ENCODE measurements at places on chromosomes 7 and 10.

DNA sequence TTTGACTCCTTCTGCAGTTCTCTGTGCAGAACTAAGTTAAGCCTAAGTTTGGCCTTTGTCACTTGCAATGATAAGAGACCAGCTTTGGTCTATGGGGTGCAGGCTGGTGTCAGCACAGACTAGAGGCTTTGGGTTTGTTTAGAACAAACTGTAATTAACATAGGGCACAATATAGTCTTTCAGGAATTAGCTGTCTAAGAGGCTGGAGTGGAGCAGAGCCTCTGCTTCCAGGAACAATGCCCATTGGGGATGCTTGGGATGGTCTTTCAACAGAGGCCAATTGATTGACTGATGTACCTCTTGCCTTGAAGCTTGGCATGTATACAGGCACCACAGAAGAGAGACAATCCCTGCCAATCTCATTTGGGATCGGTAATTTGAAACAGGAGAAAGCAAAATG lies 4.7 kb downstream of the SUFU start:
- DNase-seq: peak; percentile 39

GRCh38 chr10:112658900-112659638 lies 212.1 kb downstream of the VTI1A start:
- no peak for DNase-seq

DNA sequence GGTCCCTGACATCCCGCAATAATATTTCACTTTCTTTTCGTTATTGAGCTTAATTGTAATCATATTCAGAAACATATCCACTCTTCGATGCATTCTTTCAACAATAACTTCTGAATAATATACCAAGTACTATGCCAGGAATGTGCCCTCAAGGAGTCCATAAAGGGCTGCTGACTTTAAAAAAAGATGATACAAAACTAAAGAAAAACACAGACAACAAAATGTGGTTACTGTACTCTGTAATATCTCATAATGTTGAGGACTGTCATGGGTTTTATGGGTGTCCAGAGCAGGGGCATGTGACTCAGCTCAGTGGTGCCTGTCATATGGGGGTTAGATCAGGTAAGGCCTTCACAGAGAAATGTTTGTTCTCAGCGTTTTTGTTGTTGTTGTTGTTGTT lies 73.7 kb downstream of the ARL4A start:
- DNase-seq: no peak

DNA sequence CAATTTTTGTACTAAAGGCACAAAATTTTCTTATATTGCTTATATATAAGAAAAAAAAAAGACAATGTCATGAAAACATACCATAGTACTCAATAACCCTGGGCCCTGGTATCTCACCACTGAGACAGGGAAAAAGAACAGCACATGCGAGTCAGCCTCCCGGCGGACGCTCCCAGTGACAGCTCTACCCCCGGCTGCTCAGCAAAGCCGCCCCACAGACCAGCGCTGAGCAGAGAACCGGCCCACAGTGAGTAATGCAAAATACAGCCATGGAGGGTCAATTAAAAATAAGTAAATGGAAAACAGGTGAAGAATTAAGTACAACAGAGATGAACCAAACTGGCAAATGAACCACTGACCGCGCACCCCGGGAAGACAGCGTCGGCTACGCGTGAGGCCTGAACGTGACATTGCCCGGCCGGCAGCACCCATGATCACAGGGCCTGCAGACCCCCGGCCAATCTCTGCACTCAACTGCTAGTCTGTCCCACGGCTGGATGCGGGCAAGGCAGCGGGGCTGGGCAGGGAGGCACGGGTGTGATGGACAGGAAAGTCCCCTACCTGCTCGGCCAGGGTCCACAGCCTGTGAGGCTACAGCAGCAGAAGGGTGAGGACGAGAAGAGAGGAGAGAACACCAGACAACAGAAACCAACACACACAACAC lies 175.9 kb downstream of the ZMYND11 start:
- no peak for DNase-seq

DNA sequence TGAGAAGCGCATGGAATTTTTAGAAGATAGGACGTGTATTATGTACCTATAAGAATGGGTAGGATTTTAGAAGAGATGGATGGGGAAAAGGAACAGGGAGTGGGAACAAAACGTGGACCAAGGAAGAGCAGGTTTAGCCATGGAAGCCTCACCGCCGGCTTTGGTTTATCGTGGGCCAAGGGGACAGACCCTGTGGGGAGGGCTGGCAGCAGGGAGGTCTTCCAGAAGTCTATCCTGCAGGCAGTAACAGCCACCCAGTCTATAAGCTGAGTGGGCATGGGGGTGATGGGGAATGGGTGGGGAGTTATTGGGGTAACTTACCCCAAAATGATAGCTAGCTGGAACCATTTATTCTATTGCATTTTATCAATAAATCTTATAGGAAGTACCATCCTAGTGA lies 44.9 kb downstream of the IKZF1 start:
- DNase-seq: no peak

- DNase-seq: no peak
Measured at GRCh38 chr7:39228946-39229345, 251.2 kb downstream of the POU6F2 start.

DNA sequence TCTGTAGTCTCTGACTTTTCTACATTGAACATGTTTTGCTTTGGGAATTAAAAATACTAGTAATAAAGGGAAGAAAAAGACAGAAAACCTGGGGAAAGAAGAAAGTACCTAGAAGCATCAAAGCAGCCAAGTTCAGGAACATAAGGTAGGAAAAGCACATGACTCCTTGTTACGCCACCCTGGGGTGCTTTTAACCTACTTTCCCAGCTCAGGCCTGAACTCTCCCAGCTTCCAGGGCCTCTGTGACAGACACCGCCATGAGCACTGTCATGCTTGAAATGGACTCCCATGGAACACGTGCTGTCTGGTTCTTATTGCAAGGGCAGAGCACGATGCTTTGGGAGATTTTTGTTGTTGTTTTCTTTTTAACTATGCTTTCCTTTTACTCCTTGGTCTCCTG lies 11.4 kb downstream of the ACTR1A start:
- no peak for DNase-seq

- DNase-seq: no peak
Measured at GRCh38 chr10:6409971-6410643, 170.0 kb downstream of the PRKCQ start.

DNA sequence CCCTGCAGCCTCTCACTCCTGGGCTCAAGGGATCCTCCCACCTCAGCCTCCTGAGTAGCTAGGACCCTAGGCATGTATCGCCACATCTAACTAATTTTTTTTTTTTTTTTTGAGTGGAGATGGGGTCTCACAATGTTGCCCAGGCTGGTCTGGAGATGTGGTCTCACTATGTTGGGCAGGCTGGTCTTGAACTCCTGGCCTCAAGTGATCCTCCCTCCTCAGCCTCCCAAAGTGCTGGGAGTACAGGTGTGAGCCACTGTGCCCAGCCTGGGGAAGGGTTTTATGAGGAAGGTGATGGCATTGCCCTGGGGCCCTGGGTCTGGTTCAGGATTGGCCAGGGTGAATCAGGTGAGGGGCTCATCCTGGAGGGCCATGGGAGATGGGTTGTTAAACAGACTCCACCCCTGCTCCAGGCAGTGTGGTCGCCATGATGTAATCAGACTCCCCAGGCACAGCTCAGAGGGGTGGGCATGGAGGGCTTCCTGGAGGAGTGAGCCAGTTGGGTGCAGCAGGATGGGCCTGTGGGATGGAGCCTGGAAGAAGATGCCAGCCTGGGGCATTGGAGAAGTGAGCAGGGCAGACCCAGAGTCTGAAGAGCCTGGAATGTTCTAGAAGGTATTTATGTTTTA lies 82.7 kb downstream of the MYL10 start:
- no peak for DNase-seq

DNA sequence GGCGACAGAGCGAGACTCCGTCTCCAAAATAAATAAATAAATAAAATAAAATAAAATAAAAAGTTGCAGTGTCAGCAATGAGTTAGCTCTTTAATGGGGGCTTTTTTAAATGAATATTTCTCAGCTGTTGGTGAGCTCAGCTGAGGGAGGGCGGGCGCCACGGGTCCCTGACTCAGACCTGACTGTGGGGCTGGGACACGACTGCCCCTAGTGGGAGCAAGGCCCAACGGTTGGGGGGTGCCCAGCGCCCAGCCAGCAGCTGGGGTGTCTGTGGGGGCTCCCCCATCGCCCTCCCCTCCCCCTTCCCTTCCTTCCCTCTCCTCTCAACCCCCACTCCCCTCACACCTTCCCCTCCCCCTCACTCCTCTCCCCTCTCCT lies 46.6 kb downstream of the PWWP2B start:
- DNase-seq: no peak

DNA sequence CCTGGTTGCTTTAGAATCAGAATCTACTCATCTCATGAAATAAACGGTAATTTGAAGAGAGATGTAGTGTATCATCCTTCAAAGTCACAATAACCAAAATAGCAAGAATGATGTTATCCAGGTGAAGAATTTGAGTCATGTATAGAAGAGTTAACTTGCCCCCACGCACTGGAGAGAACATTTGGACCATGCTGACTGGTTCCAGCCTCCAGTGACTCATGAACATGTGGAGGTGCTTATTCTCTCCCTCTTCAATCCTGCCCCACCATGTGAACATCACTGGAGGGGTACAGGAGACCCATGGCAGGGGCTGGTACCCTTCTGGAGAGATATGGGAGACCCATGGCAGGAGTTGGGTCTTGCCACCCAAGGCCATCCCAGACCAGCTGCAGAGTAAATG lies 427.8 kb downstream of the CALN1 start:
- DNase-seq: no peak

GRCh38 chr7:121023194-121023593 lies 34.7 kb downstream of the CPED1 start:
- DNase-seq: no peak

- no peak for DNase-seq
Measured at GRCh38 chr7:130593033-130593432, 75.5 kb downstream of the COPG2 start.

- DNase-seq: no peak
Measured at GRCh38 chr7:21317966-21318915, 109.6 kb upstream of the SP4 start.

DNA sequence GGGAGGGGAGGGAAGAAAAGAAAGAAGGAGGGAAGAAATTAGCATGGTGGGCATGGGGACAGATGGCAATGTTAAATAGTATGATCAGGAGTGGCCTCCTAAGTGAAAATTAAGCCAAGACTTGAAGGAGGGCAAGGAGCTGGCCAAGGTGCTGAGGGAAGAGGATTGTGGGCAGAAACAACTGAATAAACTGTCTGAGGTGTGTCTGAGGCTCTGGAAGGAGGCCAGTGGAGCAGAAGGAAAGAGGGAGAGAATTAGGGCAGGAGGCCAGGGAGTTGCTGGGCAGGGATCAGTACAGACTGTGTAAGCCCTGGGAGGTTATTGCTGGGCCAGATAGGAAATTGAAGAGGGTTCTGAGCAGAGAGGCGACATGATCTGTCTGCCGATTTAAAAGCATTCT lies 40.6 kb upstream of the VKORC1L1 start:
- no peak for DNase-seq

- DNase-seq: no peak
Measured at GRCh38 chr7:45053401-45053800, 35.4 kb downstream of the NACAD start.

- DNase-seq: no peak
Measured at GRCh38 chr7:139058943-139059342, 23.1 kb upstream of the ZC3HAV1L start.

- DNase-seq: no peak
Measured at GRCh38 chr10:70913191-70913892, 25.0 kb upstream of the PCBD1 start.

Measured in putamen (tissue), 1 donor.